Left ventricle myocardium inferior (tissue), 1 donor: ENCODE measurements at places on chromosomes 16 and 17. TPM values are rescaled to one million over a fixed set of nuclear protein-coding genes. Genes with fewer than 3 reads are reported as not detected.
A peak's percentile ranks its signal among the peaks of the same experiment; 100 is the strongest.

Gene MAFG
- total RNA-seq: 24.3 TPM

DNA sequence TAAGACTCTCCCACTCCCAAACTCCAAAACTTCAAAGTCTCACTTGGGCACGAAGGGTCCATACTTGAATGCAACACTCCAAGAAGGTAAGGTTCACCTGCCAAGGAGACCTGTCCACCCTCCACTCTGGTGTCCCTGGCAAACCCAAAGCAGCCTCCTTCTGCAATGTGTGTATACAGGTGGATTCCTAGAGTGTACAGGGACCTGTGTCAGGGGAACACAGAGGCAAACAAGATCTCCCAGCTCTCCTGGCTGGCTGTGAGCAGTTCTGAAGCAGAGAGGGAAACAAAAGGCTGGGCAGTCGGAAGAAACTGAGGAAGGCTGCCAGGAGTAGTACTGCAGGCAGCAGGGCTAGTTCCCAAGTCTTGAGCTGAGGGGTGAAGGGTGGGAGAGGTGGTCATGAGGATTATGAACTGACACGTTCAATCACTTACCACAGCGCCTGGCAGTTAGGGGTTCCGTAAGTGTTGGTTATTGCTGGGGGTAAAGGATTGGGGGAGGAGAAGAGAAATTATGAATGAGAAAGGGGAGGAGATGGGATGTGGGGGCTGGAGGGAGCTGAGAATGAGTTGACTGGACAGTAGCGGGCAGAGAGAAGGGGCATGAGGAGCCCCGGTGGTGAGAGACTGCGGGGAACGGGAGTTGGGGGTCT is 795 bp downstream of the KCTD13 start:
- H3K36me3 ChIP-seq: peaks cover 23% of the 10 kb centered on the region
- H3K27ac ChIP-seq: peak overlapping the region; percentile 91
- DNase-seq: no peak
- no peaks in the 10 kb centered on the region for H3K27me3 ChIP-seq
- H3K4me1 ChIP-seq: peaks cover 35% of the 10 kb centered on the region

GRCh38 chr16:57848181-57848580 is 45.9 kb upstream of the KIFC3 start:
- no peak for DNase-seq
- no peaks in the 10 kb centered on the region for H3K4me1 ChIP-seq
- no peak overlapping the region for H3K27ac ChIP-seq
- H3K27me3 ChIP-seq: no peaks in the 10 kb centered on the region

DNA sequence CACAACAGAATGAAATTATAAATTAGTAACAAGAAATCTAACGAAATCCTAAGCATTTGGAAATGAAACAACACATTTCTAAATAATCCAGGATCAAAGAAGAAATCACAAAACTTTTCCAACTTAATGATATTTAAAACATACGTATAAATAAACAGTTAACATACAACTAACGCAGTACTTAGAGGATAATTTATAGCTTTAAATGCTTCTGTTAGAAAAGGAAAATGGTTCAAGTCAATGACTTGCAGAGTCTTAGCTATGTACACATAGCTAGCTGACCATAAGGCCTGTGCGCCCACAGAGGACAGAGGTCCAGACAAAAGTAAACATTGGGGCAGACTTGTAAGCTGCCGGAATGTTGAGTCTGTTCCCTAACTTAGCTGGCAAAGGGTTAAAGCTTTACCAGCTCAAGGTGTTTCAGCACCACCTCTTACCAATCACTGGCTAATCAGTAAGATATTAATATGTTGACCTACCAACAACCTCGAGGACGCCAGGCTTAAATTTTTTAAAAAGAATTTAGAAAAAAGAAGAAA is 84.6 kb downstream of the PARN start:
- DNase-seq: no peak
- H3K27ac ChIP-seq: no peak overlapping the region
- no peaks in the 10 kb centered on the region for H3K27me3 ChIP-seq
- peaks cover 28% of the 10 kb centered on the region for H3K36me3 ChIP-seq
- peaks cover 10% of the 10 kb centered on the region for H3K4me1 ChIP-seq
- no peak overlapping the region for H3K4me3 ChIP-seq

- no peaks in the 10 kb centered on the region for H3K36me3 ChIP-seq
- H3K4me1 ChIP-seq: peaks cover 11% of the 10 kb centered on the region
- H3K4me3 ChIP-seq: no peak overlapping the region
- no peaks in the 10 kb centered on the region for H3K27me3 ChIP-seq
- DNase-seq: no peak
These were observed 102.0 kb downstream of the ITFG1 start for GRCh38 chr16:47358816-47359215.

Gene CTU2
- 13.1 TPM for total RNA-seq

- no peaks in the 10 kb centered on the region for H3K36me3 ChIP-seq
- peaks cover 15% of the 10 kb centered on the region for H3K4me1 ChIP-seq
- no peak overlapping the region for H3K27ac ChIP-seq
- DNase-seq: no peak
- H3K27me3 ChIP-seq: no peaks in the 10 kb centered on the region
- no peak overlapping the region for H3K4me3 ChIP-seq
These were observed 431.2 kb downstream of the SLC39A11 start for GRCh38 chr17:72661116-72661944.

- H3K4me1 ChIP-seq: peaks cover 12% of the 10 kb centered on the region
- peaks cover 66% of the 10 kb centered on the region for H3K36me3 ChIP-seq
- H3K27ac ChIP-seq: no peak overlapping the region
- H3K27me3 ChIP-seq: no peaks in the 10 kb centered on the region
- DNase-seq: no peak
These were observed 151.9 kb upstream of the RBL2 start for GRCh38 chr16:53282328-53282727.

Gene MGAT5B
- total RNA-seq: 0.08 TPM

Gene TBC1D3E
- not detected for total RNA-seq

DNA sequence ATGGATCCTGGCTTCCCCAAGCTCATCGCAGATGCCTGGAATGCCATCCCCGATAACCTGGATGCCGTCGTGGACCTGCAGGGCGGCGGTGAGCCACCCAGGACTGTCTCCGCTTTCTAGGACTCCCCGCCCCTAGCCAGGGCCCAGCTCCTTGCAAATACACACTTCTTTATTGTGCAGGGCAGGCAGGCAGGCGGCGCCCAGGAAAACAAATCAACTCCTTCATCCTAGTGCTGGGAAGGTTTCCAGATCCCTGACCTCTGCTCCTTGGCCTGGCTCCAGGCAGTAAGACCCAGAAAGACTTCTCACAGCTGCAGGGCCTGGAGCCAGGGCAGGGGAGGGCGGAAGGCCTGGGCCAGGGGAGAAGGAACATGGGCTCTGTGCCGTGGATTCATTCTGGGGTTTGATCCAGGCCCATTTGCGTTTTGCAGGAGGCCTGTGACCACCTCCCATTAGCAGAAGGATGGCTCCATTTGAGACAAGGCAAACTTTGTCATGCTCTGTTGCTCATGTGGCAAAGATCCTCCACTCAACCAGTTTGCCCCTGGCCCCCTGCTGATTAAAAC is 6.0 kb upstream of the LPCAT2 start:
- peaks cover 9% of the 10 kb centered on the region for H3K36me3 ChIP-seq
- peaks cover 56% of the 10 kb centered on the region for H3K4me1 ChIP-seq
- H3K27me3 ChIP-seq: no peaks in the 10 kb centered on the region
- DNase-seq: peak; percentile 93

Gene ZPBP2
- not detected for total RNA-seq
